ENCODE measurements at places on chromosomes 11 and 22.

DNA sequence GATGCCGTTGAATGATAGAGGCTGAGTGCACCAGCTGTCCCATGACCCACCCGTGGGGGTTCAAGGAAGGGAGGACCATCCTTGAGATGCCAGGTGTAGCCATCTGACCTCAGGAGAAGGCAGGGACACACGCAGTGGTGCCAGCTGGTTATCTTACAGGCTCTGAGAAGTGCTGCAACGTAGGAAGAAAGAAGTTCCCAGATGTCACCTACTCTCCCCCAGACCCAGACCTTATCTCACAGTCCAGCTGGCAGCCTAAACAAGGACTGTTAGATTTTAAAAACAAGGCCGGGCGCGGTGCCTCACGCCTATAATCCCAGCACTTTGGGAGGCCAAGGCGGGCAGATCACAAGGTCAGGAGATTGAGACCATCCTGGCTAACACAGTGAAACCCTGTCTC lies 1307.6 kb downstream of the TBC1D22A start:
- DNase-seq: no peak

DNA sequence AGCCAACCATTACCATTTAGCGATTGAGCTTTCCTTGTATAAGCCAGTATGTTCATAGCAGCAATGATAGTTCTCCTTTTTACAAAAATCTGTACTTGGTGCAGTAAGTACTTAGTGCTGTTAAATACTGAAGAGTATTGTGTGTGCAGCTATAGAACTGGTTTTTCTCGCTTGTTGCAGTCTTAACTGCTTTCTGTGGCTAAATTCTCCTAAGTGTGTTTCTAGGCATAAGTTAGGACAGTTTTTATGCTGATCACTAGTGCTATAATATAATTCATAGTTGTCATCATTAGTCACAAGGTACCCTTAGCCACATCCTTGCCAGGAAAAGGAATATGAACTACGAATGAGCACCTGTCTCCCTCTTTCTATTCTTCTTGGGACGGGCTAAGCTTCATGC lies 107.7 kb downstream of the GRAMD1B start:
- DNase-seq: no peak

- no peak for DNase-seq
Observed at GRCh38 chr11:2930704-2931419, 1.6 kb upstream of the PHLDA2 start.

GRCh38 chr22:41021061-41021612 lies 70.0 kb downstream of the RBX1 start:
- no peak for DNase-seq

DNA sequence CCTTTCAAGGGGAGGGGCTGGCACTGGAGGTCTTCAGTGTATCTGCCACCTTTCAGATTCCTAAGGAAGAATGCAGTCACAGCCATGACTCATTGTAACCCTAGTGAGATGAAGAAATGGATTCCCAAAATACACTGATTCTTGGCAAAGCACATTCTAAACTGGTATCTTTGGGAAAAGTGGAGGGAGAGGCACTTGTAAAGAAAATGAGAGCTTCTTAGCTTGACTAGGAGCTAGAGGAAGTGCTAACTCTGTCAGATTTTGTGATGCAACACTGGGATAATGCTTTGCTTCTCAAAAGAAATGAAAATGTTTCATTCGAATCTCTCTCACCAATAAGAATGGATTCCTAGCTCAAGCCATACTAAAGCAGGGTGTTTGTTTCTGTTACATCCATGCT lies 14.3 kb downstream of the NRIP3 start:
- no peak for DNase-seq

- DNase-seq: no peak
Observed at GRCh38 chr11:96267496-96268032, 75.4 kb downstream of the MAML2 start.

- DNase-seq: no peak
Observed at GRCh38 chr22:37213941-37214730, 1.9 kb upstream of the SSTR3 start.

DNA sequence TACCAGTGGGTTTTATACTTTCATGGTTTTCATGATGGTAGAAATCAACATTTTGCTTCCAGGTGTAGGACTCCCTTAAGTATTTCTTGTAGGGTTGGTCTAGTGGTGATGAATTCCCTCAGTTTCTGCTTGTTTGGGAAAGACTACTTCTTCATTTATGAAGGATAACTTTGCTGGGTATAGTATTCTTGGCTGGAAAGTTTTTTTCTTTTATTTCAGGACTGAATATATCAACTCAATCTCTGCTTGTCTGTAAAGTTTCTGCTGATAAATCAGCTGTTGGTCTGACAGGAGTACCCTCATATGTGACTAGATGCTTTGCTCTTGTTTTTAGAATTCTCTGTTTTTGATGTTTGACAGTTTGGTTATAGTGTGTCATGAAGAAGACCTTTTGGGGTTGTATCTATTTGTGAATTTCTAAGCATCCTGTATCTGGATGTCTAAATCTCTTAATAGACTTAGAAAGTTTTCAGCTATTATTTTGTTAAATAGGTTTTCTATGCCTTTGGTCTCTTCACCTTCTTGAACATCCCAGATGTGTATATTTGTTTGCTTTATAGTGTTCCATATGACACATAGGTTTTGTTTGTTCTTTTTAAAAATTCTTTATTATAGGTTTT lies 95.9 kb downstream of the ENTHD1 start:
- DNase-seq: no peak

DNA sequence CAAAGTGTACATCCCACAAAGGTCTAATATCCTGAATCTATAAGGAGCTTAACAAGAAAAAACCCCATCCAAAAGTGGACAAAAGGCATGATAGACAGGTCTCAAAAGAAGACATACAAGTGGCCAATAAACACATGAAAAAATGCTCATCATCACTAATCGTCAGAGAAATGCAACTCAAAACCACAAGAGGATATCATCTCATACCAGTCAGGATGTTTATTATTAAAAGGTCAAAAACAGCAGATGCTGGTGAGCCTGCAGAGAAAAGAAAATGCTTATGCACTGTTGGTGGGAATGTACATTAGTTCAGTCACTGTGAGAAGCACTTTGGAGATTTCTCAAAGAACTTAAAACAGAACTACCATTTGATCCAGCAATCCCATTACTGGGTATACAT lies 12.7 kb downstream of the LGALS12 start:
- no peak for DNase-seq

DNA sequence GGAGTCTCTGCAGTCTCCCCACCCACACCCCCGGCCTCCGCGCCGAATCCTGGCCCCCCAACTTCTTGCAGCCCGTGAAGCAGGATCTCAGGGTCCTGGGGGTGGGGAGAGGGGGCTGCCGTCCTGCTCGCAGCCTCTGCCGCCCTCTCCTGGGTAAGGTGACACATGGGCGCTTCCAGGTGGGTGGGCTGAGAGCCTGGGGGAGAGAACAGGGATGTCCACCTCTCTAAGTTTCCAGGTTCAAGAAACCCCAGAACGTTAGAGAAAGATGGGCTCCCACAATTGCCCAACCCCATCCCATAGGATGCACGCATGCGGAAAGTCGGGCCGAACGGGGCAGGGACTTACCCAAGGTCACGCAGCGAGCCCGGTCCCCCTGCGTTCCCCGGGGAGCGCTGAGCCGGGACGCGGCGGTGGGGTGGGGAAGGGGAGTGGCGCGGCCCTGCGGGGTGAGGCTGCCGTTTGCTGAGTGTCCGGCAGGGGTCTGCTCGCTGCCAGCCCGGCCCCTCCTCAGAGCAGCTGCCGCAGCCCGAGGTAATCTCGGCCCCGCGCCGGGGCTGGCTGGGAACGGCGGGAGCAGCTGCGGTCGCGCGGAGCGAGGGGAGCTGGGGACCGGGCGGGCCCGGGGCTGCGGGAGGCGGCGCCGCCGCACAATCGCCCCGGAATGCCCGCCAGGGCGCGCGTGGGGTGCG lies 705 bp upstream of the CAPN1 start:
- DNase-seq: no peak

DNA sequence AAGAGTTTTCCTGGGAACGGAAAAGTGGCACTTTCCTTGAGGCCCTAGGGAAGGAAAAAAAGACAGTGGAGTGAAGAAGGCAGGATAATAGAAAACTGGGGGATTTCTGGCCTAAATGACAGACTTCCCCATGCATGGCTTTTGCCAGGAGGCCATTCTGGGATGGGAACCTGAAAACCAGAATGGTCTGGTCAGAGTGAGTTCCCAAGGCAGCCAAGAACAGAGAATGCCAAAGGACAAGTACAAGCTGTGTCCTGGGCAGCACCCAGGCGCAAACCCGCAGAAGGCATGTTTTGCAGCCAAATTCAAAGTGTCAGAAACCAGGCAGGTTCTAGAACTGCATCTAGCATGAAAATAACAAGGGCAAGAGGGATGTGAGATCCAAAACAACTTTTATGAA lies 162.4 kb downstream of the SPON1 start:
- peak; percentile 95 for DNase-seq

GRCh38 chr22:20751185-20751851 lies 22.6 kb upstream of the SERPIND1 start:
- no peak for DNase-seq

GRCh38 chr11:86255896-86256295 lies 11.3 kb downstream of the EED start:
- no peak for DNase-seq

DNA sequence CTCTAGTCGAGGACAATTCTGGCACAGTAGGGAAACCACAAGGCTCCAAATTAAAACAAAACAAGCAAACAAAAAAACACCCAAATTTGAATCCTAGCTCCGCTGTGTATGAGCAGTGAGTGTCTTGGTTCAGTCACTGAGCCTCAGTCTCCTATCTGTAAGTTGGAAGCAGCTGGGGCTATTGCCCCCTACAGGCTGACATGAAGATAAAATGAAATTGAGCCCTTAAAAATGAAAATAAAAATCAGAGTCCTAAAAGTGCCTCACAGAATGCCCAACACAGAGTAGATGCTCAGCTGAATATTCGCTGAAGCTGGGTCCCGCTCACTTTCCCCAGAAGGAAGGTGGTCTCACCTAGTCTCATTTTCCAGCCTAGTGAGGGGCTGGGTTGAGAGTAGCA lies 65.2 kb downstream of the PDE2A start:
- DNase-seq: no peak

All from cerebellar nuclear complex (tissue), 1 donor.